ENCODE measurements at places on chromosomes 5 and 9.

DNA sequence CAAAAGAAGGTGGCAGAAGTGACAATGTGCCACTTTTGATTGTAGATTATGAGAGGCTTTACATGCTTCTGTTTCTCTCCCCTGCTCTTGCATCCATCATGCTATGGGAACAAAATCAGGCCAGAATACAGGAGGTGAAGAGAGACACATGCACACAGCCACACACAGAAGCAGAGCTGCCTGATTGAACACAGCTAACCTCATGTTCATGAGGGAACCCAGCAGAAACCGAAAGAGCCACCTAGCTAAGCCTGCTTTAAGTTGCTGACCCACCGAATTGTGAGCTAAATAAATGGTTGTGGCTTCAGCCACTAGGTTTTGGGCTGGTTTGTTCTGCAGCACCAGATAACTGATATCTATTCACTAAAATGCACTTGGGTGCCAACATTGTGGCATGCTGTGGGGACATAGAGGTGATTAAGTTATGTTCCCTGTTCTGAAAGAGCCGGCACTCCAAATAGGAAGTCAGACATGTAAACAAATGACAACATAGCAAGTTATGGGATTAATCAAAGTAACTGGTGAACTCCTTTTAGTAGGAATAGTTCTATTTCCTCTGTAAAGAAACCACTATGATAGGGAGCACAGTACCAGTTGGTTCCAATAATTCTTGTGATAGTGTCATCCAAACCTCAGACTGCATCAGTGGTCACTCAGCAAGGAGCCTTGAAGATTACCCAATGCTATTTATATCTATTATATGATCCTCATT, 93.6 kb upstream of the TNC start:
- no peak for DNase-seq

- DNase-seq = no peak
Measured at GRCh38 chr5:72079288-72079687, 28.0 kb upstream of the MAP1B start.

DNA sequence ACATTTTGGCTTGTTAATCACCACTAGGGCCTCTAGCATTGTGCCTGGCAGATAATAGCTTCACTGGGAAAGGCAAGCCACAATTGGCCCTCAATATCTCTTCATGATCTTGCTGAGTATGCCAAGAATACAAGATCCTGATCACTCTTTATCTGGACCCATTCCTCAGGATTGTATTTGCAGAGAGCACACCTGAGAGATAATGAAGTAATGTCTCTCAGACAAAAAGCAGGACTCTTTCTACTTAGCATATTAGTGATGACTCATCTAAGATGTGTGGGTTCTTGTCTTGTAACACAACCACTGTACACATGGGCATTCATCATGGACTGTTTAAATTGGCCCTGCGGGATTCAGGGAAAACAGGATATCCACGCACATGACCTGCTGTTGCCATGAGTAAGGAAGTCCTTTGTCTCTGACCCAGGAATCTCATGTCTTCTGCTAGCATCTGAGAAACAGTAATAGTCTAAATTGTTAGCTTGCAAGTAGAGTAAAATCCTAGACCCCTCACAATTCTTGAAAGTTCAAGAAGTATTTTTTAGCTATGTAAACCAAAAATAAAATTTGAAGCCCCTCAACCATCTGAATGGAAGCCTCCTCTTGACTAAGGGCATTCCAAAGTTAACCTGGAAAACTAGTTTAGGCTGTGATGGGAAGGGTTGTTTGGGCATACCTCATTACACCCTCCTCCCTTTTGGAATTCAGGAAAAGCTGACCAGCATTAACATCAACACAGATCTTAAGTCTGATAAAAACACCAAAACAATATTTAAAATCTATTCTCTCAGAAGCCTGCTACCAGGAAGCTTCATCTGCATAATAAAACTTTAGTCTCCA, 28.0 kb upstream of the NFIL3 start:
- DNase-seq = no peak

DNA sequence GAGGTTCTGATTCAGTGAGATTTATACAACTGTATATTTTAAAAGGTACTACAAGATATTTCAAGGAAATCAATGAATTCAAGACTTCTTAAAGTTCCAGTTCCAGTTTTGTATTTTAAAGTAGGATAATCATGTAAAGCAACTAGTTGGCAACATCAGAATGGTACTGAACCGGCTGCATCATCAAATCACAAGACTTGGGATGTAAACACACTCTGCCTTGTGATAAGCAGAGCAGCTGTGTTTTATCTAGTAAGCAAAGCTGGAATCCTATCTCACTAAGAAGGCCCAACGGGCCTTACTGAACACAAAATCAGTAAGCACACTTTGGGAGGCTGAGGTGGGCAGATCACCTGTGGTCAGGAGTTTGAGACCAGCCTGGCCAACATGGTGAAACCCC, 327.2 kb upstream of the NREP start:
- DNase-seq = no peak

- no peak for DNase-seq
Measured at GRCh38 chr5:174832811-174833210, 108.4 kb downstream of the MSX2 start.

DNA sequence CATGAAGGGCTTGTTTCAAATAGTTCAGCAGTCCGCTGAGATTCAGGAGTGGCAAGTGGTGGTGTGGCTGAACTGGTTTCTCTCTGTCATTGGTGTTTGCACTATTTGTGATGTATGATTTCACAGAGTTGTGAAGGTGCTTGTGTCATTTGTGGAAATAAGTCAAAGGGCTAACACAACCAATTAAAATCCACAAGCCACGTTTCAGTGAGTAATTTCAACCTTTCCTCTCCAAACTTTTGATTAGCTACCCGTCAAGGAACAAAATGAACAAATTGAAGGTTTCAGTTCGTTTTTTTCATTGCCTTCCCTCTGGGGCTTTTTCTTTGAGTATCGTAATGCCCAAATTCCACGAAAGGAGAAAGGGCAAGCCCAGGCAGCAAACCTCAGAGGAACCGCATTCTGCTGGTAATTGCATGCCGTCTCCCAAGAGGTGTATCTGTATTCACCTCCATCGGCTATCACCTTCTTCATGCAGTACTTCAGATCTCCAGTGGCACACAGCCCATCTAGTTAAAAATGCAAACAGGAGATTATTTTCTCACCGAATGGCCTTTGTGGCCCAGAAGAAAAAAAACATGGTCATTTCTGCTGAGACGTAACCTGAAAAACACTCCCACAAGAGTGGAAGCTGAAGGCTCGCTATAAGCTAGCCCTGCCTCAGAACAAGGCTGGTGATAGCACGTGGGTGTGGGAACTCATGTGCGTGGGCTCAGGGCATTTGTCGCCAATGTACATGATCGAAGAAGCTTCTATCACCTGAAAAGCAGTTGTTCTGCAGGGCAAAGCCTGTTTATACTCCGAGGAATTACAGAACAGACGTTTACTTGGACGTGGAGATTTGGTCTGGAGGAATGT, 197.1 kb downstream of the NR3C1 start:
- DNase-seq = no peak

- DNase-seq = no peak
Measured at GRCh38 chr5:181215997-181216989, 6.8 kb upstream of the TRIM41 start.

- DNase-seq = no peak
Measured at GRCh38 chr5:107383414-107383813, 287.3 kb downstream of the EFNA5 start.

GRCh38 chr5:40333459-40334241, 346.1 kb upstream of the PTGER4 start:
- DNase-seq = no peak

GRCh38 chr5:73268826-73269225, 95.8 kb downstream of the TMEM174 start:
- DNase-seq = no peak
